ENCODE measurements at places on chromosomes 12 and 14.

- DNase-seq = no peak
Measured at GRCh38 chr14:64502456-64502855, 1.2 kb downstream of the ZBTB25 start.

DNA sequence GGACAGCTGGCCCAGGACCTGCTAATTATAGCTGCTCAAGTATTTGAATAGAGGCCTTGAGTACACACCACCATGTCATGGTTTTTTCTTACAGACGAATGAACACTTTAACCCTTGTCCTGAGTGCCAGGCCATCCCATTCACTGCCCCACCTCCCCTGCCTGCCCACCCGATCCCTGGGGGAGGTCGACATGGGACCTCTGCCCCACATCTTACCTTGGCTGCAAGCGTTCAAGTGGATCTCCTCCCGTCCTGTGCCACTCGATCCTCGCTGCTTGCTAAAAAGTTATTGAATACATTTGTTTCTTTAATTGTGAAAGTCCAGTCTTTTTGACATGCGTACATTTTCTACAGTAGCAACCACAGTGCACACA, 10.3 kb downstream of the RTL1 start:
- no peak for DNase-seq

GRCh38 chr14:61192989-61193388, 88.1 kb downstream of the TMEM30B start:
- no peak for DNase-seq

DNA sequence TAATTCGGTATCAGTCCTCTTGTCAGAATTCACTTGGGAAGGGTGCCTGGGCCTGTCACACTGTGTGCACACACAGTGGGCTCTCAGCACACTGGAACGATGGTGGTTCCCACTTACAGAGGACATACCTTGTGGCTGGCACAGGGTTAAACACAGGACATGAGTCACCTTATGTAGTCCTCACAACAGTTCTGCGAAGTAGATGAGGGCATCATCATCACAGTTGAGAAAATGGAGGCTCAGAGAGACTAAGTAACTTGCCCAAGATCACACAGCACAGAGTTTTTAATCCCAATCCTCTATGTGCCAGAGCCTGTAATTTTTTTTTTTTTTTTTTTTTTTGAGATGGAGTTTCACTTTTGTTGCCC, 90.7 kb downstream of the NINJ2 start:
- DNase-seq = no peak

GRCh38 chr12:91811481-91812287, 334.0 kb downstream of the BTG1 start:
- DNase-seq = no peak
